ENCODE measurements at places on chromosomes 7 and 10.

DNA sequence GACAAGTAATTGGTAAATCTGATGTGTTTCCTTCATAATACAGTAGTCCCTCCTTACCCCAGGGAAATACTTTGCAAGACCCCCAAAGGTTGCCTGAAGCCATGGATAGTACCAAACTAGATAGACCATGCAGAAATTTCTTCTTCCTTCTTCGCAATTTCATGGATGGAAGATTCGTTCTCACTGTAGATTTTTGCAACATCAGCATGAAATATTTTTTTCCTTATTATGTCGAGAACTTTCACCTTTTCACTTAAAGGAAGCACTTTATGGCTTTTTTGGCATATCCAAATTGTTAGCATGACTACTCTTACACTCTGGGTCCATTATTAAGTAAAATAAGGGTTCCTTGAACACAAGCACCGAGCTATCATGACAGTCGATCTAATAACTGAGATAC, 333.2 kb downstream of the LHFPL3 start:
- no peak for DNase-seq

- DNase-seq, result peak; percentile 58
These were observed 67.6 kb upstream of the DDC start for GRCh38 chr7:50632561-50633413.

- no peak for DNase-seq
These were observed 53.4 kb upstream of the GDF10 start for GRCh38 chr10:47246406-47247147.

DNA sequence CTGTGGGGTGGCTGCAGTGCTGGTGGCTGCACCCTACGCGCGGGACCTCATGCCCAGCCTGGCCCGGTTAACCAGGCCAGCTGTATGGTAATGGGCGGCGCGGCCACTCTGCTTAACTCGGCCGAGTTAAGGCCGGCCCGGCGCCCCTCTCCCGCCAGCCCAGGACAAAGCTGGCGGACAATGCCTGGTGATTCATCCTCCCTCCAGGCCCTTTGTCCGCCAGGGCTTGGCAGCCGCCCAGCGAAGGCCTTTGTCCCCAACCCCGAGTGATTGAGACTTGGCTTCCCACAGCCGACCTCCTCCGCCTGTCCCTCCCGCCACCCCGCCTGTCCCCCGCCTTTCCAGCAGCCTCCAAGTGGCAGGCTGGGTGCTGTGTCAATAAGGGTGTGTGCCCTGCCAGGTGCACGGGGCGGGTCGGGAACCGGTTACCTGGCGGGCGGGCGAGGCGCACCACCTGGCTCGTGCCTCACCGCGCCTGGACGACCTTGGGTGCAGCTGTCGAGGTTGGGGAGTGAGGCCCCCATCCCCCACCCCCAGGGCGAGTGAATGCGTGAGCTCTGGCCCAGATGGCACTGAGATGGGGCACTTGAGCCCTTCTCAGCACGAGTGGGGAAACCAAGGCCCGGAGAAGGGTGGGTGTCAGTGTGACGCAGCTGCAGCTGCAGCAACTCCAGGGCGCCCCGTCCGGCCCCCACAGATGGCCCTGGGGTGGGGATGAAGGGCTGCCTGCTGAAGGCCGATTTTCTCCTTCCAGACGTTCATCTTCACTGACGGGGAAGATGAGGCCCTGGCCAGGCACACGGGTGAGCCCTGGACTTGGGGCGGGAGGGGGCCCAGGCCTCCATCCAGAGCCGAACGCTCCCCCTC, 4.6 kb downstream of the LFNG start:
- DNase-seq, result peak; percentile 69
